Panc1 (cell line): ENCODE measurements at places on chromosomes 13 and 19. TPM values are rescaled to one million over a fixed set of nuclear protein-coding genes. Genes with fewer than 3 reads are reported as not detected.

DNA sequence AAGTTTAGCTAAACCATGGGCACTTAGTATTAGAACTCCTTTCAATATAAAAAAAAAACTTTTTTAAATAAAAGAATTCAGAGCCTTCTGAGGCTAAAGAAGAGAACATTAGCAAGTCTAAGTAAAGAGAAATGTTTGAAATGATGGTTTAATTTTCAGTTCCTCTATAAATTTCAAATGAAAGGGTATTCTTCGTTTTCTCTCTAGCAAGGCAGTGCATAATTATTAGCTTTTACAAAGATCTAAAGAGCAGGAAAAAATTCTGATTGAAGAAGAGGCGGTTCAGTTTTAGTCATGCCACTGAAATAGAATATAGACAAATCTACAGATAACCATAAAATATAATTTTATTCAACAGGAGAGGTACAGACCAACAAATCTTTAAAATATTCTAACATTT is 18.0 kb downstream of the SUCLA2 start:
- no peaks in the 10 kb centered on the region; the same call in 1 of the 2 replicates for H3K36me3 ChIP-seq
- H3K27ac ChIP-seq, result no peak overlapping the region
- H3K4me1 ChIP-seq, result no peaks in the 10 kb centered on the region
- no peak for DNase-seq

GRCh38 chr13:106919133-106919532 is 351.2 kb upstream of the ARGLU1 start:
- H3K4me3 ChIP-seq, result no peak overlapping the region
- no peak for DNase-seq
- no peak overlapping the region for H3K27ac ChIP-seq
- H3K36me3 ChIP-seq, result no peaks in the 10 kb centered on the region

- no peaks in the 10 kb centered on the region for H3K4me1 ChIP-seq
- H3K4me3 ChIP-seq, result 0 out of 2 replicates have a peak overlapping the region, but pooled peaks have one; percentile 14
- H3K27me3 ChIP-seq, result no peaks in the 10 kb centered on the region
- no peak overlapping the region for H3K27ac ChIP-seq
These were observed 663 bp upstream of the SMAD9 start for GRCh38 chr13:36920616-36921185.

DNA sequence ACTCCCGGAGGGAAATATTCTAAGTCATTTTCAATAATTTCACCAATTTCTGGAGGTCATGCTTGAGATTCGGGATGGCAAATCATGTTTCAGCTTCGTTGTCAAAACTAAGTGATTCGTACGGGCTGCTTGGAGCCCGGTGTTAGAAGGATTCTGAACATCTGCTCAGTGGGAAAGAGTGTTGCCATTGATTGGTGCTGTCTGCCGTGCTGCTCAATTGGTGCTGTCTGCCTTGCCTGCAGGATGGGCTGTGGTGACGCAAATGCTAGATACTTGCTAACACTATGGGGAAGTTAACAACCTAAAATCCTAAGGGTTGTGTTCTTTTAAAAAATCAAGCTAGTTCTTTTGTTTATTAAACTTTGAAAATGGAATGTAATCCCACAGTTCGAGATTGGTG is 17.3 kb upstream of the CACNG8 start:
- no peaks in the 10 kb centered on the region for H3K27me3 ChIP-seq
- peaks cover 7% of the 10 kb centered on the region; the same call in 1 of the 2 replicates for H3K4me1 ChIP-seq
- H3K4me3 ChIP-seq, result peak overlapping the region; percentile 13; the same call in 1 of the 2 replicates
- DNase-seq, result no peak

DNA sequence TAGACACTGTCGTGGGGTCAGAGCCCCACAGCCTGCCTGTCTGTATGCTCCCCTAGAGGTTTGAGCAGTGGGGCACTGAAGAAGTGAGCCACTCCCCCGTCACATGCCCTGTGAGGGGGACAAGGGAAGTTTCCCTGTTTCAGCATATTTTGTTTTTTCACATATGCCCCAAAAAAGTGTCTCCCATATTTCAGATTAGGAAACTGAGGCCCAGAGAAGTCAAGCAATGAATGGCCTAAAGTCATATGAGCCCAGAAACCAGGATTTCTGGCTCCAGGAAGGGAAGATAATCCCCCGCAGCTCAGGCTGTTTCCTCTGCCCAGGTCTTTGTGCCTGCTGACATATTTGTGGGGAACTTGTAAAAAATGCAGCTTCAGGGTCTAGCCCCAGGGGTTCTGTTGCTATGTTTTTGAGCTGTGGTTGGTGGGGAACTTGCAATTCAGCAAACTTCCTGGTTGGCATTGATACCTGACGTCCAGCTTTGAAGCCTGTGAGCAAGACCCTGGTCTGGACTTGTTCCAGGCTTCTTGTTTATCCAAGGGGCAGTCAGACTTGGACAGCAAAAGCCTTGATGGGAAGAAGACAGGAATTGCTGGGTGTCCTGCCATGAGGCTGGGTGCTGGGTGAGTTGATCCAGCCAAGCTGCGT is 9.5 kb downstream of the RASL11A start:
- no peak for DNase-seq
- H3K4me3 ChIP-seq, result no peak overlapping the region
- peaks cover 12% of the 10 kb centered on the region for H3K4me1 ChIP-seq
- H3K27me3 ChIP-seq, result no peaks in the 10 kb centered on the region

DNA sequence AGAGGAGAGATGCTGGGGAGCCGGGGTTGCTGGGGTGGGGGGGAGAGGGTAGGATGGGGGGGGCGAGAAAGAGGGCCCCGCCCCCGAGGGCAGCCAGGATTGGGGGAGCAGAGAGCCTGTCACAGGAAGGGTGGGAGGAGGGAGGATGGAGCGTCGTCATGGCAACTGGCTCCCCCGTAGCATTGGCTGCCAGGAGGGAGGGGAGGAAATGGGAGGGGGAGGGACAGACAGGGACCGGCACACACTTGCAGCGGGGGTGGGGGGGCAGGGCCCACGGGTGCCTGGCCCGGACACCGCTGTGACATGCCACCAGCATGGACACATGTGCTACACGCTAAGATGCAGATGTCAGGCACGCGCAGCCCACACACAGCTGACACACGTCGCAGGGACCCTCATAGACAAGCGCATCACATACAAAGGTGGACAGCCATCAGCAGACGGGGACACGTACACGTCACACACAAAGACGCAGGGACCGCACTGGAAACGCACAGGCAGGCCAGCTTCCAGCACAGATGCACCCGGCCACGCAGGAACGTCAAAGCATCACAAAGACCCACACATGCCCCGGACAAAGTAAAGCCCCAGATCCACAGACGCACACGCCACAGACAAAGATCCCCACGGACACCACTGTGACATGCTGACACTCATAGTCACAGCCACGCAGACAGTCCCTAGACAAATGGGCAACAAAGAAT is at the start of gene LMTK3:
Gene LMTK3, minus strand, starts transcription at position 36 of the 704 bp plus-strand sequence. CDS start 259 bp downstream, outside the sequence.
- H3K27ac ChIP-seq, result 0 out of 2 replicates have a peak within 1 kb of the TSS, but pooled peaks have one; percentile 29
- H3K36me3 ChIP-seq, result no peaks in the 10 kb centered on the region
- no peaks in the 10 kb centered on the region for H3K27me3 ChIP-seq
- peaks cover 4% of the 10 kb centered on the region; the same call in 1 of the 2 replicates for H3K4me1 ChIP-seq
- DNase-seq, result no peak
- peak within 1 kb of the TSS; percentile 39 for H3K4me3 ChIP-seq

- peaks cover 60% of the 10 kb centered on the region for H3K4me1 ChIP-seq
- H3K27me3 ChIP-seq, result no peaks in the 10 kb centered on the region
- H3K27ac ChIP-seq, result no peak overlapping the region
- no peak overlapping the region for H3K4me3 ChIP-seq
These were observed 15.0 kb upstream of the SLC35E1 start for GRCh38 chr19:16586991-16587832.

- peaks cover 11% of the 10 kb centered on the region for H3K36me3 ChIP-seq
- H3K27ac ChIP-seq, result no peak overlapping the region; the same call in 1 of the 2 replicates
- no peak overlapping the region for H3K4me3 ChIP-seq
- peaks cover 31% of the 10 kb centered on the region for H3K4me1 ChIP-seq
- no peak for DNase-seq
- H3K27me3 ChIP-seq, result no peaks in the 10 kb centered on the region
These were observed 4.4 kb downstream of the GADD45GIP1 start for GRCh38 chr19:12952488-12953137.

- H3K27me3 ChIP-seq, result no peaks in the 10 kb centered on the region
- no peak overlapping the region for H3K27ac ChIP-seq
These were observed 168.0 kb downstream of the EFNB2 start for GRCh38 chr13:106367361-106367971.

- H3K27me3 ChIP-seq, result no peaks in the 10 kb centered on the region
- H3K27ac ChIP-seq, result no peak overlapping the region
- no peaks in the 10 kb centered on the region for H3K36me3 ChIP-seq
- H3K4me3 ChIP-seq, result no peak overlapping the region
- no peak for DNase-seq
- H3K4me1 ChIP-seq, result no peaks in the 10 kb centered on the region
These were observed 66.8 kb upstream of the MED4 start for GRCh38 chr13:48161530-48162179.

DNA sequence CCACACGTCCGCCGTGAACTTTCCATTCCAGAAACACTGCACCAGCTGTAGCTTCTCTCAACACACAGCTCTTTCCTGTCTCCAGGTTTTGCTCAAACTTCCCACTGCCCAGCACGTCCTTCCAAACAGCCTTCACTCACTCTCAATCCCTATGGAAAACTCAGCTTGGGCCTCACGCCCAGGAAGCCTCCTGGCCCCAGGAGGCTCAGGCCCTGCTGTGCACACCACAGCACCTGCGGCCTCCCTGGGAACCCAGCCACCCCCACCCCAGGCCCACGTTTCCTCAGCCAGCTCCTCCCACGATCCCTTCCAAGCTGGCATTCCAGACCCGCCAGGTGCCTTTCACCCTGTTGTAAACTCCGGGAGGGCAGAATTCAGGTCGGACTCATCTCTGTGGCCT is 35.2 kb downstream of the C13orf46 start:
- H3K4me3 ChIP-seq, result no peak overlapping the region
- no peaks in the 10 kb centered on the region for H3K27me3 ChIP-seq
- H3K27ac ChIP-seq, result no peak overlapping the region
- DNase-seq, result no peak
- no peaks in the 10 kb centered on the region for H3K4me1 ChIP-seq

GRCh38 chr13:110006304-110006703 is 219.9 kb upstream of the IRS2 start:
- H3K36me3 ChIP-seq, result no peaks in the 10 kb centered on the region
- no peak overlapping the region for H3K27ac ChIP-seq
- no peaks in the 10 kb centered on the region for H3K27me3 ChIP-seq
- no peaks in the 10 kb centered on the region for H3K4me1 ChIP-seq

The RAB3A gene
- total RNA-seq, result 1.0 TPM

The ZNF737 gene
- 11.6 TPM for total RNA-seq

The TNPO2 gene
- total RNA-seq, result 83.3 TPM
